NCI-H2081 (cell line): ENCODE measurements at places on chromosomes 6 and 20.

DNA sequence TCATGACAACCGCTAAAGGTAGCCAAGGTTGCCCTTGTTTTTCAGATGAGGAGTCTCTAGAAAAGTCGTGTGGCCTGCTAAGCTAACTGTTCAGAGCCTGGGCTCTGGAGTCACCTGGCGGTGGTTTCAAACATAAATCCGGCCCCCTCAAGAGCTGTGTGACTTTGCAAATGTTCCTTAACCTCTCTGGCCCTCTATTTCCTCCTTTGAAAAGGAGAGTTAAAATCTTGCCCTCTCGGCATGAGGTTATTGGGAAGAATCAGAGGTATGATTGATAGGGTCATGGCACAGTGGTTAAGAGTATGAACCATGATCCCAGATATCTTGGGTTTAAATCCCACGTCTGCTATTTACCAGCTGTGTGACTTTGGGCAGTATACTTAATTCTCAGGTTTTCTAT lies 5.6 kb upstream of the LBP start:
- no peak for DNase-seq

GRCh38 chr20:43844778-43845614 lies 69.7 kb upstream of the TOX2 start:
- no peak for DNase-seq

GRCh38 chr20:35039146-35039545 lies 53.5 kb downstream of the TRPC4AP start:
- no peak for DNase-seq

DNA sequence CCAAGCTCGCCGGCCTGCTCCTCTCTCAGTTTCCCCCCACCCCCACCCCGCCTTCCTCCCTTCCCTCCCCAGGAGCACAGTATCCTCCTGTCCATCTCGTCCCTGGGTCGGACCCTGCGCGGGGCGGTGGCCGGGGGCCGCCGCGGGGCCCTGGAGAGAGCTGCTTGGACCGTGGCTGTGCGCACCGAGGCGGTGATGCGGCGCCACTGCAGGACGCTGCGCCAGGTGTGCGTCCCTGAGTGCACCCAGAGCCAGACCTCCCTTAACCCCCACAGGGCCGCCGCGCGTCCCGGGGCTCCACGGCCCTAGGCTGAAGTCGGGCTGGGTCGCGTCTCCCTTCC lies 2.2 kb downstream of the C20orf204 start:
- no peak for DNase-seq

GRCh38 chr20:62089393-62089792 lies 23.7 kb upstream of the TAF4 start:
- no peak for DNase-seq
